ENCODE measurements at places on chromosomes 6 and 20.

DNA sequence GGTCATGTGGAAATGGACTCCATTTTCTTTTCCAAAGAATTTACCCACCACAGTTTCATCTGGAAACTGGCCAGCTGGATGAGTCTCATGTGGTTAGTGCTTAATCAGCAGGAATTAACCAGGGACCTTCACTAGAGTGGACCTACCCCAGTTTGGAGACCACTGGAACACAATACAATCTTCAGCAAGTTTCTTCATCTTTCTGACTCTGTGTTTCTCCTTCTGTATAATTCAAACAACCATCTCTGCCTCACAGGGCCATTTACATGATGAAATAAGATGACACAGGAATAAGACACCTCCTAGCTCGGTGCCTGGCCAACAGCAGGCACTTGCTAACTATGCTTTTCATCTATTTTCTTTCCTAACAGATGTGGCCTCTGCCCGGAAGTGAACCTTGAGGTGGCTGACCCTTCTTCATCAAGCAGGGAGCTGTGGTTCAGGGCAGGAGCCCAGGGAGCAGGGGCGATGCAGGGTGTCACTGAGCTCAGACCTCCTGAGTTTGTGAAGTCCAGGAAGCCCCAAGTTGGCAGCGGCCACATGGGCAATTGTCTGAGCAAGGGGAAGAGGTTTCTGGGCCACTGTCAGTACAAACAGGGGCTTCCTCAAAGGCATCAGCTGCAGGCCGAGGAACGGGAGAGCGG is 98.8 kb downstream of the SOD2 start:
- no peaks in the 10 kb centered on the region for H3K36me3 ChIP-seq
- no peak for DNase-seq
- no peak overlapping the region for H3K27ac ChIP-seq
- H3K27me3 ChIP-seq = peaks cover 10% of the 10 kb centered on the region

- H3K4me3 ChIP-seq = no peak overlapping the region
- no peaks in the 10 kb centered on the region for H3K36me3 ChIP-seq
- no peak overlapping the region for H3K27ac ChIP-seq
- no peak for DNase-seq
These were observed 96.2 kb upstream of the RSPO3 start for GRCh38 chr6:127022302-127022701.

DNA sequence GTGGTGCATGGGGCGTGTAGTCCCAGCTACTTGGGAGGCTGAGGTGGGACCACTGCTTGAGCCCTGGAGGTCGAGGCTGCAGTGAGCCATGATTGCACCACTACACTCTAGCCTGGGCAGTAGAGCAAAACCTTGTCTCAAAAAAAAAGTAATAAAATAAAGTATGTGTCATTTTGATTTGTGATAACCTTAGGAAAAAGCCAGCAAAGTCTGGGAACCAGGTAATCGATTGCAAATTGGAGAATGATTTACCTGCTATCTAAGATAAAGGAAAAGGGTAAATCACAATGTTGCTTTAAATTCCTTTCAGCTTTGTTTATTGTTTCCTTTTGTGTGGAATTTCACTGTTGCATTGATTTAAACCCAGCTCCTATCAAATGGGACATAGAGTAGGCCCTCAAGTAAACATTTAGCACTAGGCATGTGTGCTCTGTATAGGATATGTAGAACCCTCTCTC is 59.0 kb downstream of the SGK1 start:
- H3K4me3 ChIP-seq = no peak overlapping the region
- DNase-seq = no peak
- no peaks in the 10 kb centered on the region for H3K4me1 ChIP-seq
- H3K27me3 ChIP-seq = no peaks in the 10 kb centered on the region
- no peaks in the 10 kb centered on the region for H3K36me3 ChIP-seq
- no peak overlapping the region for H3K27ac ChIP-seq

- no peaks in the 10 kb centered on the region for H3K36me3 ChIP-seq
- peaks cover 9% of the 10 kb centered on the region for H3K4me1 ChIP-seq
- H3K4me3 ChIP-seq = no peak overlapping the region
- H3K27me3 ChIP-seq = no peaks in the 10 kb centered on the region
These were observed 37.8 kb downstream of the PTPRK start for GRCh38 chr6:128482642-128483041.

DNA sequence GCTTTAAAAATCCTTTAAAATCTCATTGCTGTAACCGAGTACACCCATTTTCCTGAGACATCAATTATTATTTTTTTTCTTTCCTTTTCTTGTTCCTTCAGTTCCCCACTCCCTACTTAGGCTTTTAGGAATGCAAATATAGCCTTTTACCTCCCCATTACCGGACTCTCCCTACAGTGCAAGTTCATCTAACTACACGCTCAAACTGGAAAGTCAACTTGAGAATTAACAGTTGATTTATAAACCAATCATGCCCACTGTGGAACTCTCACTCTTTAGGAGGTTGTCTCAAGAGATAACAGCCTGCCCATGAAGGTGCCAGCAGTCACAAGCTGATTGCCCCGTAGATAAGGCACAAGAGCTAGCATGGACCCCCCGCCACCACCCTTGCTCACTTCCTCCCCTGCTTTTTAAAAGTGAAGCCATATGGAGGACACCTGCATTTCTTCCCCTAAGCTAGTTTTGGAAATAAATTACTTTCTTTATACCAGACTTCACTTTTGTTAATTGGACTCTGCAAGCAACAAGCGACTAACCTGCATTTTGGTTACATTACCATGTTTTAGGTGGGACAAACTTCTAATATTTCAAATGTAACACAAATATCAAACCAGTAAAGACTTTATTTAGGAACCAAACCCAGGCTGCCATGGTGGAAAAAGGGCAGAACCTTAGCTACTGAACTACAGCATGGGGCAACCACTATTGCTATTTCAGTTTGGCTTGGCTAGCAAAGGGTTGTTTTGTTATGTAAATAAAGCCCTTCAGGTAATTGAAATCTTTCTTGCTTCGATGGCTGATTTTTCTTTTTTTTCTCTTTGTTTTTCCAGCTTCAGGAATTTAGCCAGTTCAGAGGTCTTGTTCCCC is 34.9 kb downstream of the UBD start:
- no peak for DNase-seq
- no peak overlapping the region for H3K27ac ChIP-seq
- no peaks in the 10 kb centered on the region for H3K4me1 ChIP-seq
- no peaks in the 10 kb centered on the region for H3K36me3 ChIP-seq
- H3K27me3 ChIP-seq = no peaks in the 10 kb centered on the region

Measured in T-cell (primary cell).